Mesothelial cell of epicardium (in vitro differentiated cells): ENCODE measurements at places on chromosomes 2 and 18. TPM values are rescaled to one million over a fixed set of nuclear protein-coding genes. Genes with fewer than 3 reads are reported as not detected.

Gene IL1F10
- total RNA-seq, result not detected in 3 replicates

Gene SAG
- not detected in 3 replicates for total RNA-seq

DNA sequence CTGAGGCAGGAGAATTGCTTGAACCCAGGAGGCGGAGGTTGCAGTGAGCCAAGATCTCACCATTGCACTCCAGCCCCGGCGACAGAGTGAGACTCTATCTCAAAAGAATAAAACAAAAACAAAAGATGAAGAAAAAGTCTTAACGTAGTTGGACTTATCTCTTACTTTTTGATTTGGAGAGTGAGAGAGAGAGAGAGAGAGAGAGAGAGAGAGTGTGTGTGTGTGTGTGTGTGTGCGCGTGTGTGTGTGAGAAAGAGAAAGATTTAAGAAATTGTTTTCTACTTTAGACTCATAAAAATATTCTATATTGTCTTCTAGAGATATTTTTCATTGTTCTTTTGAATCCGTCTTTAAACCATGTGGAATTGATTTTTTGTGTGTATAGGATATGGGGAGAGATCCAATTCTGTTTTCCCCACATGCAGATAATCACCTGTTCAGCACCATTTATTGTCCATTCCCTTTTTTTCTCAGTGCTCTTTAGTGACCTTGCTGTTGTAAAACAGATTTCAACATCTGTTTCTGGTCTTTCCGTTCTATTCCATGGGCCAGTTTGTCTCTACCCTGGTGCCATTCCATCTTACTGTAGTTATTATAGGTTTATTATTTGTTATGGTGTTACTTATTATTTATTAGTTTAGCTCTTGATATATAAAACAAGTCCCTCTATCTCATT is 53.5 kb downstream of the KCMF1 start:
- H3K4me1 ChIP-seq, result peaks cover 5% of the 10 kb centered on the region
- H3K27me3 ChIP-seq, result no peaks in the 10 kb centered on the region
- H3K36me3 ChIP-seq, result peaks cover 32% of the 10 kb centered on the region

Gene CTAGE1
- total RNA-seq, result 0.07 to 0.13 TPM (median 0.11 TPM) in 3 replicates

DNA sequence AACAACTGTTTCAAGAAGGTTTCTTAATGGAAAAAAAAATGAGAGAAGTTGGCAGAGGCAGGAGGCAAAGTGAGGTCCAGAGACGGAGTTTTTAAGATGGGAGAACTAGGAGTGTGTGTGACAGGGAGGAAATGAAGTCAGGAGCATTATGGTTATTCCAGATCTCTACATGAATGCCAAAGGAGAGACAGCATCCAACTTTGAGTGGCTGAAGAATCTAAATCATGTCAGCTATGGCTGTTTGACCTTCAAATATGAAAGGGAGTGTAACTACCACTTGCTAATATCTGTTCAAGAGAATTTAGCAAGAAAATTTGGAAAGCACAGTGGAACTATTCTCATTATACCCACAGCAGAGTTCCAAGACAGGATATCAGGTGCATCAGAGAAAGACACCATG is 81.2 kb upstream of the CCBE1 start:
- peaks cover 2% of the 10 kb centered on the region for H3K36me3 ChIP-seq
- H3K4me3 ChIP-seq, result no peak overlapping the region
- DNase-seq, result no peak
- peaks cover 8% of the 10 kb centered on the region for H3K4me1 ChIP-seq

GRCh38 chr2:240433973-240434727 is 1.3 kb upstream of the GPC1 start:
- peaks cover 18% of the 10 kb centered on the region for H3K4me1 ChIP-seq
- H3K4me3 ChIP-seq, result peak overlapping the region; percentile 73
- H3K27ac ChIP-seq, result peak overlapping the region; percentile 67
- H3K36me3 ChIP-seq, result no peaks in the 10 kb centered on the region
- H3K27me3 ChIP-seq, result peaks cover 27% of the 10 kb centered on the region

GRCh38 chr2:76640905-76641304 is 881.3 kb downstream of the LRRTM4 start:
- no peak overlapping the region for H3K27ac ChIP-seq
- DNase-seq, result no peak
- H3K4me3 ChIP-seq, result no peak overlapping the region
- peaks cover 12% of the 10 kb centered on the region for H3K4me1 ChIP-seq
- peaks cover 4% of the 10 kb centered on the region for H3K36me3 ChIP-seq
- no peaks in the 10 kb centered on the region for H3K27me3 ChIP-seq

- H3K27me3 ChIP-seq, result peaks cover 5% of the 10 kb centered on the region
- H3K4me3 ChIP-seq, result no peak overlapping the region
- DNase-seq, result no peak
- no peak overlapping the region for H3K27ac ChIP-seq
- peaks cover 17% of the 10 kb centered on the region for H3K4me1 ChIP-seq
Observed at GRCh38 chr2:162473986-162474385, 130.1 kb downstream of the GCA start.

DNA sequence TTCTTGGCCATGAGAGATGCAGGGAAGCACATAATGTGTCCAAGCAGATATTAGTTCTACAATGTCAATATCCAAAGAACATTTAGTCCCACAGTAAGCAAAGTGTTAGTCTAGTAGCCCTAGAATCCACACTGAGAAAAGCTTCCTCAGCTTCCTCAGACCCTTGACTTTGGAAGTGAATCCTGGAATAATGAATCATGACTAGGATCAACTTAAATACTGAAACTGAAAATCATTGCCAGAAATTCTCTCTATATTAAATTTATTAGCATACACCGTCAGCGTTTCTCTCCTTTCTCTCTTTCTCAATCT is 356.9 kb upstream of the ACVR2A start:
- no peak for DNase-seq
- H3K4me3 ChIP-seq, result no peak overlapping the region
- H3K36me3 ChIP-seq, result no peaks in the 10 kb centered on the region
- H3K4me1 ChIP-seq, result peaks cover 14% of the 10 kb centered on the region
- H3K27me3 ChIP-seq, result peaks cover 8% of the 10 kb centered on the region

GRCh38 chr2:145811276-145812164 is 1291.6 kb upstream of the ZEB2 start:
- no peaks in the 10 kb centered on the region for H3K27me3 ChIP-seq
- peaks cover 49% of the 10 kb centered on the region for H3K4me1 ChIP-seq
- H3K36me3 ChIP-seq, result no peaks in the 10 kb centered on the region
- no peak for DNase-seq

GRCh38 chr18:7778181-7778580 is 211.1 kb downstream of the PTPRM start:
- no peaks in the 10 kb centered on the region for H3K4me1 ChIP-seq
- H3K27me3 ChIP-seq, result no peaks in the 10 kb centered on the region
- H3K36me3 ChIP-seq, result no peaks in the 10 kb centered on the region
- no peak for DNase-seq

Gene GEN1
- 17.0 to 19.6 TPM (median 17.8 TPM) in 3 replicates for total RNA-seq

DNA sequence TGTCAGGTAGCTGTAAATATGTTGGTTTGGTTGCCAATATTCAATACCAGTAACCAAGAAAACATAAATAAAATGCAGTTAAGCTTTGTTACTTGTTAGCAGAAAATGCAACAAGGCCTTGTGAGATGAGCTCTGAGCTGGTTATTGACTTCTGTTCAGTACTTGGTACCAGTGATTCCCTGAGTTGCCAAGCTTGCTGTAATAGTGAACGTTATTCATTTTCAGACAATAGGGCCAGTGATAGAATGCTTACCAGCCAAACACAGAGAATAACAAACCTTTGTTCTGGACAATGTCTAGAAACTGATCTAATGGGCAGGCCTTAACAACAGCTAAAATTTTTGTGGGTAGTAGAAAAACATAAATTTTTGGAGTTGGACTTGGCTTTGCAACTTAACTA is 29.5 kb downstream of the RASGRP3 start:
- H3K36me3 ChIP-seq, result no peaks in the 10 kb centered on the region
- no peak overlapping the region for H3K4me3 ChIP-seq
- peaks cover 2% of the 10 kb centered on the region for H3K27me3 ChIP-seq
- peaks cover 8% of the 10 kb centered on the region for H3K4me1 ChIP-seq

Gene OTX1
- total RNA-seq, result 0.71 to 1.1 TPM (median 0.87 TPM) in 3 replicates

DNA sequence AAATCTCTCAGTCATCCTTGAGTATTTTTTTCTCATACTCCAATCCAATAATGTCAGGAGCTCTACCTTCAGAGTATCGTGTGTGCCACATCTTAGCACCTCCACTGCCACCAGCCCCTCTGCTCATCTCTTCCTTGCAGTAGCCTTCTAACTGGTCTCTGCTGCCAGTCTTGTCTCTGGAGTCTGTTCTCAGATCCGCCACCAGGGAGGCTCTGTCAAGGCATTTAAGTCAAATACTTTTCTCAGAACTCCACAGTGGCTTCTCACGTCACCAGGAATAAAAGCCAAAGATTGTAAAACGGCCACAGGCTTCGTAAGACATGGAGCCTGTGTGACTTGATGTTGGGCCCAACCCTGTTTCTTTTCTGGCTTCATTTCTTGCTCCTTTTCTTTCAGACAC is 7.1 kb downstream of the UNC50 start:
- H3K27ac ChIP-seq, result no peak overlapping the region
- H3K27me3 ChIP-seq, result no peaks in the 10 kb centered on the region
- no peak overlapping the region for H3K4me3 ChIP-seq
- peaks cover 12% of the 10 kb centered on the region for H3K4me1 ChIP-seq
- H3K36me3 ChIP-seq, result peaks cover 35% of the 10 kb centered on the region

DNA sequence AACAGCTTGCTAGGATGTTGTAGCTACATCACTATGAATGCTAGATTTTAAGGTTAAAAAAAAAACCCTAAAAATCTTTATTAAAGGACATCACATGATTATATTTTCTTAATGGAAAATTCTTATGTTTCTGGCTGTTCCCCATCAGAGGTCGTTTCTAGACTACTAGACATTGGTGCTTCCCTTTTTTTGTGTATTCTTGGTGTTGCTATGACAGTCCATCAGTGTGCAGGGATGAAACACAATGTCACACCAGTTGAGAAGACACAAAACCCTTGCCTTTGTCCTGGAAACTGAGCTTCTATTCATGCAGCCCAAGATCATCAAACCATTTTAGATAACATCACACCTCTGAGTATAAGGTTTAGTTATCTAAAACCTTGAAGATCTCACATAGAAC is 19.9 kb upstream of the TMEM131 start:
- H3K4me1 ChIP-seq, result no peaks in the 10 kb centered on the region
- H3K27me3 ChIP-seq, result no peaks in the 10 kb centered on the region
- no peak for DNase-seq
- no peak overlapping the region for H3K4me3 ChIP-seq

Gene AFF3
- 14.4 to 15.6 TPM (median 14.7 TPM) in 3 replicates for total RNA-seq

Gene OR6B2
- not detected in 3 replicates for total RNA-seq

GRCh38 chr2:37267685-37268084 is 36.2 kb downstream of the NDUFAF7 start:
- H3K4me3 ChIP-seq, result no peak overlapping the region
- peaks cover 32% of the 10 kb centered on the region for H3K36me3 ChIP-seq
- H3K27ac ChIP-seq, result no peak overlapping the region
- DNase-seq, result no peak
- H3K4me1 ChIP-seq, result peaks cover 7% of the 10 kb centered on the region
- H3K27me3 ChIP-seq, result no peaks in the 10 kb centered on the region

Gene ELOA2
- total RNA-seq, result not detected in 3 replicates

- peaks cover 66% of the 10 kb centered on the region for H3K4me1 ChIP-seq
- no peak for DNase-seq
- peak overlapping the region; percentile 94 for H3K27ac ChIP-seq
- no peaks in the 10 kb centered on the region for H3K36me3 ChIP-seq
Observed at GRCh38 chr18:6624271-6624660, 105.2 kb upstream of the ARHGAP28 start.

- H3K4me3 ChIP-seq, result peak overlapping the region; percentile 44
- no peak overlapping the region for H3K27ac ChIP-seq
- DNase-seq, result no peak
- H3K4me1 ChIP-seq, result peaks cover 2% of the 10 kb centered on the region
- H3K36me3 ChIP-seq, result no peaks in the 10 kb centered on the region
Observed at GRCh38 chr2:113277474-113278072, 1.1 kb downstream of the PAX8 start.

Gene CRYGC
- not detected in 3 replicates for total RNA-seq

Gene ABCG5
- total RNA-seq, result not detected in 3 replicates

DNA sequence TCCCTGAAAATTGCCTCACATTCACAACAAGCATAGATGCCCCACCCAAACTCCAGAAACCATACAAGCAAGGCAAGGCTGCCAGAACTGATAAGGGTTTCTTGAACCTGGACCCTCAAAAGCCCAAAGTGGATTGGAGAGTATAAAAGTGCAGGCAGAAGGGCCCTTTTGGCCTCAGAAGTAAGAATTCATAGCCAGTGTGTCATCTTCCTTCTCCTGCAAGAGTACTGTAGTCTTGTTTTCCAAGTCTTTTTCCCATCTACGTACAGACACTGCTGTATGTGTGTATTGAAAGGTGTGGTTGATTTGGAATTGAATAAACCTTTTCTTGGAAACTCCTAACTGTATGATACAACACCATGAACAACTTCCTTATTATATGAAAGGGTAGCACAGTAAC is 46.8 kb downstream of the ZC3H15 start:
- H3K4me3 ChIP-seq, result no peak overlapping the region
- H3K4me1 ChIP-seq, result peaks cover 31% of the 10 kb centered on the region
- no peaks in the 10 kb centered on the region for H3K27me3 ChIP-seq
- peak overlapping the region; percentile 68 for H3K27ac ChIP-seq
- peaks cover 3% of the 10 kb centered on the region for H3K36me3 ChIP-seq

- H3K27ac ChIP-seq, result no peak overlapping the region
- H3K27me3 ChIP-seq, result no peaks in the 10 kb centered on the region
- H3K36me3 ChIP-seq, result peaks cover 13% of the 10 kb centered on the region
- no peak overlapping the region for H3K4me3 ChIP-seq
Observed at GRCh38 chr2:127704641-127705390, 3.5 kb downstream of the SFT2D3 start.

Gene PRKAG3
- total RNA-seq, result 2.8 to 3.6 TPM (median 2.9 TPM) in 3 replicates

GRCh38 chr2:142973160-142973821 is 95.8 kb downstream of the KYNU start:
- no peak for DNase-seq
- no peaks in the 10 kb centered on the region for H3K27me3 ChIP-seq
- no peaks in the 10 kb centered on the region for H3K36me3 ChIP-seq

DNA sequence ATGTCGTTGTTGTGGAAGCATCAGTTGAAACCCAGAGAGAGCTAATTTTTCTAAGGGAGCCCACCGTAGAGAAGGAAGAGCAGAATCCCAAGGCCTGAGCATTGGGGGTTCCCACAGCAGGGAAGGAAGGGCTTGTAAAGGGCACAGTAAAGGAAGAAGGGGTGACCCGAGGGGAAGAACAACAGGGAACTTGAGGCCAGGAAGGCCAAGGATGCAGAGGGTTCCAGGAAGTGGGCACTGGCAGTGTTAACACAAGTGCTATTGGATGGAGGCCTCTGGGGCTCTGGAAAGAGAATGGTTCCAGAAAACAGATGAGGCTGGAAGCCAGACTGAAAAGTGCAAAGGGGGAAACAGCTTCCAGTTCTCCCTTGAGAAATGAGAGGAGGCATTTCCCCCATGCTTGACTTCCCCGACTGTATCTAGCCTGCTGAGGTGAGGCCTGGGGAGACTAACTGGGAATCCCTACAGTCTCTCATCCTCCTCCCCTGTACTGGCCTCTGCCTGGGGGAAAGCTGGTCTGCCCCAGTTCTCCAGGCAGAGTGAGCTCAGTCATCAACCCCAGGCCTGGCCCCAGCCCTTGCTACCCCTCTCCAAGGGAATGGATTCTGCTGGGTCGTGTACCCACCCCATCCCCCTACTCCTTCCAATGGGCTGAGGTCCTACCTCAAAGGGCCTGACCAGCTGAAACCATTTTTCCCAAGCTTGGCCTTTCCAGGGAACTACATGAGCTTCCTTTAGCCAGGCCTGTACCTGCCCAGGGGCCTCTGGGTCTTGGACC is 43.2 kb upstream of the MRPL33 start:
- no peak for DNase-seq
- H3K27me3 ChIP-seq, result no peaks in the 10 kb centered on the region
- H3K36me3 ChIP-seq, result no peaks in the 10 kb centered on the region
